Prostate gland (tissue), 2 donors: ENCODE measurements at places on chromosomes 3 and 15. TPM values are rescaled to one million over a fixed set of nuclear protein-coding genes. Genes with fewer than 3 reads are reported as not detected.

DNA sequence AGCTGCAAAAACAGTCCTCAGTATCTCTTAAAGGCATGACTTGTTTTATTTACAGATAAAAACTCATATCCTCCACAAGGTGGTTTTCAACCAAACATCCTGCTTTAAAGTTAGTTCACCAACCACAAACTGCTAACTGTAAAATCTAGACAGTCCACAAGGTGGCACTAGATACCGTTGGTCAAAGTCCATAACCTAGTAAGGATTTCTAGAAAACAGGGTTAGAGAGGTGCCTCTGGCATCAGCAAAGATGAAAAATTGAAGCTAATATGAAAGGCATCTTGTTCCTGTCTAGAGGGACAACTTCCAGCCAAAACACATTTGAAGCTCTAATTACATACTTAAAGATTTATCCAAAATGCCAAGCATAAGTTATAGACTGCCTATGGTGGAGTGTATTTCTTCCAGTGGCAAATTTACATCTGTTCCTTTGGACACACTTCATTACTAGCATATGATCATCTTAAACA, 56.0 kb downstream of the ZMAT3 start:
- no peak overlapping the region for H3K27ac ChIP-seq
- H3K36me3 ChIP-seq: no peaks in the 10 kb centered on the region
- no peak overlapping the region for H3K4me3 ChIP-seq
- H3K4me1 ChIP-seq: no peaks in the 10 kb centered on the region
- peak; percentile 60 for DNase-seq

- no peak overlapping the region for H3K27ac ChIP-seq
- no peak overlapping the region for H3K4me3 ChIP-seq
- no peaks in the 10 kb centered on the region for H3K27me3 ChIP-seq
- H3K36me3 ChIP-seq: no peaks in the 10 kb centered on the region
- no peaks in the 10 kb centered on the region for H3K4me1 ChIP-seq
These were observed 55.5 kb downstream of the FNDC3B start for GRCh38 chr3:172094621-172095557.

Gene ITIH4
- total RNA-seq: 4.9 TPM

DNA sequence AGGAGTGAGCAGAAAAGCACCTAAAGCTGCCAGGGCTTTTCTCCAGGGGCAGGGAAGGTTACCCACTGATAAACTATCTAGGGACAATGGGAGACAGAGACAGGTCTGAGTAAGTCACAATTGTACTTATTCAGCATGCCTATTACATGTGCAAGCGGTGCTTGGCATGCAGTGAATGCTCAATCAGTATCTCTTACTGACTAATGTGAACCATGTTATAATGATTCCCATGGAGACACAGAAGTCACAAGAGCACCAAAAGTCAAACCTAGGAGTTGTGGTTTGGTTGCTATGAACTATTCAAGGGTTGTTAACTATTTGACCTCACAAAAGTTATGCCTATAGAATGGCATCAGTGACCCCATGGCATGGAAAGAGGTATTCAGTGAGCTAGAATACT, 50.0 kb upstream of the RASGRP1 start:
- DNase-seq: no peak
- no peaks in the 10 kb centered on the region for H3K4me1 ChIP-seq
- H3K27me3 ChIP-seq: no peaks in the 10 kb centered on the region
- H3K27ac ChIP-seq: no peak overlapping the region

- H3K27ac ChIP-seq: no peak overlapping the region
- H3K4me1 ChIP-seq: no peaks in the 10 kb centered on the region
- no peaks in the 10 kb centered on the region for H3K27me3 ChIP-seq
These were observed 321.0 kb upstream of the NAALADL2 start for GRCh38 chr3:174538151-174538550.

- H3K4me1 ChIP-seq: no peaks in the 10 kb centered on the region
- H3K27ac ChIP-seq: no peak overlapping the region
- H3K36me3 ChIP-seq: no peaks in the 10 kb centered on the region
- no peak overlapping the region for H3K4me3 ChIP-seq
- H3K27me3 ChIP-seq: no peaks in the 10 kb centered on the region
These were observed 23.8 kb upstream of the ANXA2 start for GRCh38 chr15:60421544-60421943.

DNA sequence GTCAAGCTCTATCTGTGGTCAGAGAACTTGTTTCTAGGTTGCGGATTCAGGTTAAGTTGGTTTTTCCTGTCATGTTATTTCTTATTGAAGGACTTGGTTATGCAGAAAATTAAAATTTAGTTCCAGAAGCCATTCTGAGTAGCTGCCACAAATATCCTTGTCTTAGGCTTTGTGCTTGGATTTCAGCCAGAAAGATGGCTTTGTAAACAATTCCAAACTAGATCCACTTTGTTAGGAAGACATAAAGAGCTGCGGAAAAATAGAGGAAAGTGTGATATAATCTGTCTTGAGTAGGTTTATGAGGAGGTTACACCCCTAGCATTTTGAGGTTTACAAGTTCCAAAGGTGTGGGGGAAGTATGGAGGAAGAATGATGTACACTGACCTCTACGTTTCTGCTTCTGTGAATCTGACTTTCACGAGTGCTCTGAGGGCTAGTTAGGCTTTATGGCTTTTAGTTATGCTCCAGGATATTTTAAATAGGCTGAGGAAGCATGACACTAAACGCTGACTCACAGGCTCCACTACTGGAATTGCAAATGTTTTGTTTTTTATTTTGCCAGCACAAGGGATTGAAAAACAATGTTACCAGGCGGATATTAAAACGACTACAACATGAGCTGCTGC, 46.3 kb upstream of the UTS2B start:
- no peak for DNase-seq
- H3K27me3 ChIP-seq: no peaks in the 10 kb centered on the region
- no peak overlapping the region for H3K4me3 ChIP-seq

Gene DLEC1
- total RNA-seq: 13.1 TPM

Gene LRRC2
- total RNA-seq: 1.6 TPM

Gene FBXW12
- 0.68 TPM for total RNA-seq

DNA sequence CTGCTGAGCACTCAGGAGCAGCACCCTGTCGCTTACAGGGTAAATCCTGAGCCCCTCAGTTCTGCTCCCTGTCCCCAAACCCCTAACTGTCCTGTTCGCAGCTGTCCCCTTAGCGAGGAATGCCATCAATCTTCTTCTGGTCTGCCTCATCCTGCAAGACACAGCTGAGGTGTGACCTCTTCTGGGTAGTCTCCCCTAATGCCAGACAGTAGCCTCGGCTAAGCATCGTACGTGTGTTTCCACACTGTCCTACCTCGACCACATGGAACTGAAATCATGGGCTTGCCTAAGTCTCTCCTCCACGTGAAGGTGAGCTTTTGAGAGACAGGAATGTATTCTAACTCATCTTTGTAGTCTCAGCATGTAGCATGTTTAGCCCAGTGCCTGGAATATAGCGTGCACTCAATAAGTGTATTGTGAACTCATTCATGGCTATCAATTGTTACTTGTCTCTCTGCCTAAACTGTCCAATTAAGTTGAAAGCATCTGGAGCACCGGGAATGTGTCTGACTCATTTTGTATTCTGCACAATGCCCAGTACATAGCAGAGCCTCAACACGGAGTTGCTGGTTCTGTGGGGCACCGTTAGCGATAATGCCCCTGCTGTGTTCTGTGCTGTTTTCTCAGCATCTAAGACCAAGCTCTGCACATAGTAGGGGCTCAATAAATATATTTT, 90.2 kb downstream of the HES1 start:
- H3K4me3 ChIP-seq: no peak overlapping the region
- H3K27ac ChIP-seq: no peak overlapping the region
- H3K36me3 ChIP-seq: no peaks in the 10 kb centered on the region
- H3K27me3 ChIP-seq: no peaks in the 10 kb centered on the region
- H3K4me1 ChIP-seq: no peaks in the 10 kb centered on the region

DNA sequence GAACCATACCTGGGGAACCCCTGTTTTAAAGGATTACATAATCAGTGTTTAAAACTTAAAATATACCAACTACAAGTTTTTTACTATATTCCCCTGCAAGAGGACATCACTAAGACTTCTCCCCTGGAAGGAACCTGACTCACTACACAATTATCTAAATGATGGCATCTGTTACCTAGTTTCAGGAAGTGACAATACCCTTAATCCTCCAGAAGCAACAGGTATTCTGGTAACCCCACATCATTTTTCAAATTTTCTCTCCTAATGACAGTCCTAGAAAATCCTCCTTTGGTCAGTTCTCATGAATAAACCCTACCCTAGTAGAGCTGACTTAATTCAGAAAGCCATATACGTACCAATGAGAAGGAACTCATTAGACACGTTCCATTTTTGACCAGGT, 78.4 kb downstream of the RFX7 start:
- H3K36me3 ChIP-seq: no peaks in the 10 kb centered on the region
- H3K4me1 ChIP-seq: no peaks in the 10 kb centered on the region
- H3K4me3 ChIP-seq: no peak overlapping the region
- no peak for DNase-seq

Gene KBTBD12
- not detected for total RNA-seq

GRCh38 chr15:40095371-40096093, 13.1 kb downstream of the BMF start:
- no peaks in the 10 kb centered on the region for H3K27me3 ChIP-seq
- peaks cover 52% of the 10 kb centered on the region for H3K4me1 ChIP-seq
- no peak for DNase-seq
- H3K4me3 ChIP-seq: no peak overlapping the region

DNA sequence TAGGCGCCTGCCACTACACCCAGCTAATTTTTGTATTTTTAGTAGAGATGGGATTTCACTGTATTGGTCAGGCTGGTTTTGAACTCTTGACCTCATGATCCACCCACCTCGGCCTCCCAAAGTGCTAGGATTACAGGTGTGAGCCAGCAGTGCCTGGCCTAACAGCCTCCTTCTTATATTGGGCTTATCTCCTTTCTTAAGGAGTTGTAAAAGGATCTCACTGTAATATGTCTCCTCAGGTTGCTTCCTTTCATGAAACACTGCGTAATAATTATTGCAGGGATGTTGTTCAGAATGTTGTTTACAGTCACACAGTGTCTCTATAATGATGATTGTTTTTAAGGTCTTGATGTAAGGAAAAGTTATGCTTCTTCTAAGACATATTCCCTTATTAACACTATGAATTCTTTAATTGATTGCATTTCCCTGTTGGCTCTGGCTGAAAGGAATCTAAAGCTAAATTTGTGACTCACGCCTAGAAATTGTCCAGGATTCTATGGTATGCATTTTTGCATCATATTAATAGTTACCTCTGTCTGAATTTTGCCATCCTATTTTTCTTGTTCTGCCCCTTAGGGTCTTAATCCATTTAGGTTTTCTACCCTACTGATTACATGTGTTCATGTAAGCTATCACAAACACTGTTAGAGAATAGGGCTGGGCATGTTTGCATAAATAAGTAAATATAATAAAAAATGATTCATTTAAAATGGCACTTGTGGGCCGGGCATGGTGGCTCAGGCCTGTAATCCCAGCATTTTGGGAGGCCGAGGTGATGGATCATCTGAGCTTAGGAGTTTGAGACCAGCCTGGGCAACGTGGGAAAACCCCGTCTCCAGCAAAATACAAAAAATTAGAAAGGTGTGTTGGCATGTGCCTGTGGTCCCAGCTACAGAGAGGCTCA, 24.5 kb upstream of the RNF111 start:
- no peak overlapping the region for H3K4me3 ChIP-seq
- H3K36me3 ChIP-seq: no peaks in the 10 kb centered on the region
- no peak for DNase-seq
- no peaks in the 10 kb centered on the region for H3K27me3 ChIP-seq
- no peaks in the 10 kb centered on the region for H3K4me1 ChIP-seq

- no peaks in the 10 kb centered on the region for H3K4me1 ChIP-seq
- H3K4me3 ChIP-seq: no peak overlapping the region
- H3K27ac ChIP-seq: no peak overlapping the region
- no peaks in the 10 kb centered on the region for H3K27me3 ChIP-seq
These were observed 26.8 kb downstream of the ACAN start for GRCh38 chr15:88830016-88830415.

- no peak overlapping the region for H3K27ac ChIP-seq
- no peaks in the 10 kb centered on the region for H3K36me3 ChIP-seq
- no peaks in the 10 kb centered on the region for H3K27me3 ChIP-seq
- DNase-seq: no peak
- no peaks in the 10 kb centered on the region for H3K4me1 ChIP-seq
These were observed 24.3 kb downstream of the CLDN11 start for GRCh38 chr3:170442947-170443346.

DNA sequence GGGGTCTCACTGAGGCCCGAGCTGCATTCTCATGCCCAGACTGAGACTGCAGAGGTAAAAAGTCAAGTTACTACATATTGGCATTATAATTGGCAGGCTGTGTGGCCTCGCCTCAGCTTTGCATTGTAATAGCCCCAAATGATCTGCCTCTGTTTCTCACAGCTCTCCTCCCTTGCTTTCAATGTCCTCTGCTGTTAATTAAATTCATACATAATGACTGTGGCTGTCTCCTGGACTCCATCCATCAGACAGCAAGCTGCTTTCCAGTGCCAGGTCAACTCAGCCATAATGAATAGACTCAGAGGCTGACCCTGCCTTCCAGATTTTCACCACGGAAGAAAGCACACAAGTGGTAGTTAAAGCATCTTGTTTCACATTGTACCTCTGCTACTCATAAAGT, 7.6 kb upstream of the RTP4 start:
- H3K27ac ChIP-seq: no peak overlapping the region
- no peak overlapping the region for H3K4me3 ChIP-seq
- no peaks in the 10 kb centered on the region for H3K36me3 ChIP-seq
- no peaks in the 10 kb centered on the region for H3K4me1 ChIP-seq

GRCh38 chr15:56871185-56871584, 47.3 kb upstream of the TCF12 start:
- no peaks in the 10 kb centered on the region for H3K4me1 ChIP-seq
- H3K27ac ChIP-seq: no peak overlapping the region
- no peak for DNase-seq

GRCh38 chr3:99599894-99600293, 38.5 kb upstream of the COL8A1 start:
- no peak overlapping the region for H3K4me3 ChIP-seq
- H3K36me3 ChIP-seq: no peaks in the 10 kb centered on the region
- no peaks in the 10 kb centered on the region for H3K4me1 ChIP-seq
- H3K27me3 ChIP-seq: no peaks in the 10 kb centered on the region

Gene LRRC34
- total RNA-seq: 2.8 TPM

DNA sequence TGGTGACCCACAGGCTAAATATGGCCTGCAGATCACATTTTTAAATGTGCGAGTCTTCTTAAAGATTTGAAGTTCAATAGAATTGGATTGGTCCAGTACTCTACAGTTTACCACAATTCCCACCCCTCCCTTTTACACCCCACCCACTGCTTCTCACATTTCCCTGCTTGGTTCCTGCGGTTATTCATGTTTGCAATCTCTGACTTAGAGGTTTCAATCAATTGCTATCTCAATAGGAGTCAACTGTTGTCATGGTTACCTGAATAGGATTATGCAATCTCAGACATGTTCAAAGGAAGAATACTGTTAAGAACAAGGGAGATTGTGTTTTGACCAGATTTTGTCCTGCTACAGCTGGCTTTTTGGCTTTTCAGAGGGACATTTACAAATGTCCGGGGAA, 4.9 kb upstream of the C3orf49 start:
- H3K4me1 ChIP-seq: no peaks in the 10 kb centered on the region
- no peak overlapping the region for H3K4me3 ChIP-seq
- H3K36me3 ChIP-seq: no peaks in the 10 kb centered on the region
- H3K27ac ChIP-seq: no peak overlapping the region
- H3K27me3 ChIP-seq: no peaks in the 10 kb centered on the region

GRCh38 chr3:152256851-152257562, 11.7 kb upstream of the MBNL1 start:
- no peaks in the 10 kb centered on the region for H3K27me3 ChIP-seq
- no peak for DNase-seq
- no peaks in the 10 kb centered on the region for H3K4me1 ChIP-seq
- no peaks in the 10 kb centered on the region for H3K36me3 ChIP-seq
